ENCODE measurements at places on chromosomes 7 and 10.
A peak's percentile ranks its signal among the peaks of the same experiment; 100 is the strongest.

- DNase-seq, result no peak
Measured at GRCh38 chr7:19930051-19930450, 156.6 kb upstream of the TMEM196 start.

DNA sequence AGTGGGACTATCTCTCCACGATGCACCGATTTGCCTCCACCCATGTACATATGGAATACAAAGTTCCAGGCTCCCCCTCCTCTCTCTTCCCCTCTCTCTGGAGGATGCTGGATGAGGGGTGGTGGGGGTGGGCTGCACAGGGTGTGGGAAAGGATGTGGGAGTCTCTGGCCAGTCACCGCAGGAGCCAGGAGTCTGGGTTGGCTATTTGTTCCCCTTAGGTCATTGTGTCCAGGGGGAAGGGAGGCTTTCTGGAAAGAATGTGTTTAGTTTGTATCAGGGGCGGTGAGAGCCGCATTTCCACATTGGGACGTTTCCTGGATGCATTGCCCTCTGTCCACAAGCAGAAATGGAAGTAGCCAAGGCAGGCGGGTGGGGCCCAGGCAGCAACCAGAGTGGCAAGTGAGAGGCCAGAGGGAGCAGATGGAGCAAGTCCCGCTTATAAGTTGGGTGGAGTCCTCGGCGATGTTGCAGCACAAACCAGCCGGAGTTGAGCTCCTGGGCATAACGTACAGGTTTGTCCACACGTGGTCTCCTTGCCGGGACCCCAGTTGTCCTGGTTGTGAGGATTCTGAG, 63.3 kb downstream of the ZNF777 start:
- no peak for DNase-seq

DNA sequence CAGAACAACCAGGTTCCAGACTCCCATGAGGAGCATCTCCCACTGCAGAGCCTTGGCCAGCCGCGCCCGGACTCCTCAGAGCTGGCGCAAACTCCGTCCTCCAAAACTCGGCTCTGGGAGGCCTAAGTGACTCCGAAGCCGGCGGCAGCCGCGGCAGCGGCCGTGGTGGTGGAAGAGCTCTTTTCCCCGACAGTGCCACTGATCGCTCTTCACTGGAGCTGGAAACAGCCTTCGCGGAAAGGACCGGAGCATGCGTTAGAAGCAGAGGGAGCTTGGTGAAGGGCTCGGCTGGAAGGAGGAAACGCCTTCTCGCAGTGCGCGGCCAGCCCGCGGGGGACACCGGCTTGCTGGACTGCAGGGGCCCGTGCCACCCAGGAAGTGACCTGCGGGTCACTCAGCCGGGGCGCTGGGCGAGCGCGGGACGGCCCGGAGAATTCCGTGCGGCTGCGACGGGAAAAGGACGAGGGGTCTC, 5.0 kb upstream of the HOXA13 start:
- no peak for DNase-seq

DNA sequence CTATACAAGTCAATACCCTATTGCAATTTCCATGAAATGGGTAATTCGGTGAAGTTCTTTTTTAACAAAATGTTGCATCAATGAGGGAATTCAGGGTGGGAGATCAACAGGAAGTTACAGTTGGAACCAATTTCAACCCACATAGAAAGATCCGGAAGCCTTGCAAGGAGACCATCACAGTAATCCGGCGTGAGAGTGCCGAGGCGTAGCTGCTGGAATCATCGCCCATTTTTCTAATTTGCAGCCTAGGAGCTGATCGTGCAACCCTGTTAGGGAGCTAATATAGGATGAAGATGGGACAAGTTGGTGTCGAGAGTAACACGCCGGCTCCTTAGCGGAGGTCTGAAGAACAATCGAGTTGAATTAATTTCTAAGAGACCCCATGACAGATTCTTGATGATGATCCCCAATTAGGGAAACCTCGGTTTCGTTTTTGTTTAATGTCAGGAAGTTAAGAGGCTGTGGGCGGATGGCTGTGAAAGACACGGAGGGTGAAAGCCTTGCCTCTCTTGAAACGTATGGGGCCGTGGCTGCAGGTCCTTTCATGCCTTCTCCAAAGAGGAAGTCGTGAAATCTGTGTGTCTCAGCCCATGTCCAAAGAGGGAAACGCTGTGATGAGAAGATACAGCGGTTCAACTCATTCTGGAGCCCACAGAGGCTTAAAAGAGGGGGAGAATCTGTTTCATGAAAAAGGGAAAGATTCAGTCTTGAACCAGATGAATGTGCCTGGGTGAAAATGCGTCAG, 51.2 kb upstream of the CARD11 start:
- DNase-seq, result no peak

DNA sequence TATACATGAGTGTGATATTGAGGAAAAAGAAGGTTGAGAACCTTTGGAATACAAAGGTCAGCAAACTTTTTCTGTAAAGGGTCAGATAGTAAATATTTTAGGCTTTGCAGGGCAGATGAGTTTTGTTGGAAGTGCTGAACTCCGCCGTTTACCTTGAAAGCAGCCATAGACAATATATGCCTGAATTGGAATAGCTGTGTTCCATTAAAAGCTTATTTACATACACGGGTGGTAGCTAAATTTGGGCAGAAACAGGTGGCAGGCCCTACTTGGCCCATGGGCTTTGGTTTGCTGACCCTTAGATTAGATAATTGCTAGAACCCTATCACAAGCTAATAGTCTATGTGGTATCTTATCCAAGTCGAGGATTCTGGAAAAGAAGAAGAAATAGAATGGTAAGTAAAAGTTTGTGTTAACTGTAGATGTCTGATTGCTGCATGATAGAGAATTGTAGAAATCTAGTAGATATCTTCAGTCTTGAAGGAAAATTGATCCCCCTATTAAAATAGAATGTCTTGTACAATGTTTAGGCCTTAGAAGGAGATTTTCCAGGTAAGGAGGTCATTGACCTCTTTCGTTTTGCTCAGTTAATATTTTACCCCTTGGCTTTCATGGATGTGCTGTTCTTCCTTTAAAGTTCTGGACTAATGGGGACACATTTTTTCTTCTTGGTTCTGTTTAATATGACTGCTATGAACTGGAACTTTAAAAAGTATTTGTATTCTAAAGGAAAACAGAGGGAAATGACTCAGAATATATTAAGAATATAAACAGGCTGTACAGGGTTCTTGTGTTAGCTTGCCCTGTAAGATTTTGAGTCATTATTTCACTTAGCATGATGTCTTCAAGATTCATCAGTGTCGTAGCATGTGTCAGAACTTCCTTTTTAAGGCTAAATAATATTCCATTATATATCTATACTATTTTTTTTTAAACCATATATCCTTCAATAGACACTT, 8.0 kb downstream of the RBM33 start:
- no peak for DNase-seq

DNA sequence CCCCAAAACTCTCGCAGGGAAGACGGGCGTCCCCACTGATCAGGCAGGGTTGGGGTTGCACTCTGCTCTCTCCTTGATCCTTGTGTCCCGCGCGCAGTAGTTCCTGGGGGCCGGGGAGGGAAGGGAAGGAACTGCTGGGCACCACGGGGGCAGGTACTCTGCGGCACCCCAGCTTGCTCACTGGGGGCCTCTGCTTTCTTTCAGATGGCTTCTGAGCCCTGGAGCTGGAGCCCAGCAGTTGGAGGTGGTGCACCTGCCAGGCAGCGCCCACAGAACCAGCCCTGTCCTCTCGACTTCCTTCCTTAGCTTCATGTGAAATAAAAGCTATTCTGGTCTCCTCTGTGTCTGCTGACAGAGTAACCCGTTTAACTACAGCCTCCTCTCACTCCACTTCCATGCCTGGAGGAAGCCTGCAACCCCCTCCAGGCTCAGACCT, 12.2 kb downstream of the PLAC9 start:
- no peak for DNase-seq

- DNase-seq, result no peak
Measured at GRCh38 chr7:33591490-33591889, 313.8 kb upstream of the BMPER start.

DNA sequence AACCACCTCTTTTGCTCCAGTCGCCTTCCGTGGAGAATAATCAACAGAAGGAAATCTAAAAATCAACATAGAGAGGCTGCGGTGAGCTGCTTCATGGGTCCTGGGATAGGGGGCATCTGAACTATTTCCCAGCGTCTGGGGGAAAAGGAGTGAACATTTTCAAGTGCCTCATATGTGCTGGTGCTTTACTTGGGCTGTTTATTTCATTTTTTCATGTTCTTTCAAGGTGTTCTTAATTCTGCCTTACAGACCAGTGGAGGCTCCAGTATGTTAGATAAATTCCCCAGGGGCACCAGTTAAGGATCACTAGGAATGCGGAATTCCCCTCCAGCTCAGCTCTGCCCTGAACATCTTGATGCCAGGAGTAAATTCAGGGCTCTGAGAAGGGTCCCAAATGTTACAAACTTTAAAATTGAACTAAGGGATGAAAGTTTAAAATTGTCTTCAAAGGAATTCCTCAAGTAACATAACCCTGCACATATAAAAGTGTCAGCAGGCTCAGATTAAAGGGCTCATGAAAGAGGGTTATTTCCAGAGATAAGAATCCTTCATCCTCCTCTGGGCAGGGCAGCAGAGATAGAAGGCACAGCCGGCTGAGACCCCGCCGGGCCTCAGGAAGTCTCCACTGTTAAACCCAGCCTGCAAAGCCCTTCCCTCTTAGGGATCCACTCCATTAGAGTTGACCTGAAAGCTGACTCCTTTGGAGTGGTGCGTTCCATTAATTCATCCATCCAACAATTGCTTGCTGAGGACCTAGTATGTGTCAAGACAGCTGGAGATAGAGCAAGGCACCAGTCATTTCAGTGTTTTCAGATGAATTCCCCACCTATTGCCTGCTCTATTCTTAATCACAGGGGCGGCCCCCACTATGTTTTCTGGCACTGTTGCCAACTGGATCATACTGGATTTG, 345.8 kb downstream of the KCNMA1 start:
- no peak for DNase-seq

- no peak for DNase-seq
Measured at GRCh38 chr10:102396730-102397151, 1.2 kb downstream of the NFKB2 start.

DNA sequence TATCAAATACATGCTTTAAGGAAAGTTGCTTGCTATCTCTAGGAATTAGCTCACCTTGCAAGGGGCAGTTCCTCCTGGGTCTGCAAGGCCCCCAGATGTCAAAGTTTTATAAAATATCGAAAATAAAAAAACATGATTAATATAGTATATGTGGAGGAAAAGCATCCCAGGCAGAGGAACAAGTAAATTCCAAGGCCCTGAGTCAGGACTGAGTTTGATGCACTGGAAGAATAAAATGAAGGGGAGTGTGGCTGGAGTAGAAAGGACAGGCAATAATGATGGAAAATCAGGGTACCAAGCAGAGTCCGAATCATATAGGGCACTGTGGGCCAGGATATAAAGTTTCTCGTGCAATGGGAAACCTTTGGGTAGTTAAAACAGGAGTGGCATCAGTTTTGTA, 112.4 kb upstream of the EEPD1 start:
- DNase-seq, result no peak

GRCh38 chr7:74104702-74105101, 21.1 kb downstream of the LIMK1 start:
- no peak for DNase-seq

- peak; percentile 39 for DNase-seq
Measured at GRCh38 chr10:69089638-69090599, 2.0 kb downstream of the SRGN start.

DNA sequence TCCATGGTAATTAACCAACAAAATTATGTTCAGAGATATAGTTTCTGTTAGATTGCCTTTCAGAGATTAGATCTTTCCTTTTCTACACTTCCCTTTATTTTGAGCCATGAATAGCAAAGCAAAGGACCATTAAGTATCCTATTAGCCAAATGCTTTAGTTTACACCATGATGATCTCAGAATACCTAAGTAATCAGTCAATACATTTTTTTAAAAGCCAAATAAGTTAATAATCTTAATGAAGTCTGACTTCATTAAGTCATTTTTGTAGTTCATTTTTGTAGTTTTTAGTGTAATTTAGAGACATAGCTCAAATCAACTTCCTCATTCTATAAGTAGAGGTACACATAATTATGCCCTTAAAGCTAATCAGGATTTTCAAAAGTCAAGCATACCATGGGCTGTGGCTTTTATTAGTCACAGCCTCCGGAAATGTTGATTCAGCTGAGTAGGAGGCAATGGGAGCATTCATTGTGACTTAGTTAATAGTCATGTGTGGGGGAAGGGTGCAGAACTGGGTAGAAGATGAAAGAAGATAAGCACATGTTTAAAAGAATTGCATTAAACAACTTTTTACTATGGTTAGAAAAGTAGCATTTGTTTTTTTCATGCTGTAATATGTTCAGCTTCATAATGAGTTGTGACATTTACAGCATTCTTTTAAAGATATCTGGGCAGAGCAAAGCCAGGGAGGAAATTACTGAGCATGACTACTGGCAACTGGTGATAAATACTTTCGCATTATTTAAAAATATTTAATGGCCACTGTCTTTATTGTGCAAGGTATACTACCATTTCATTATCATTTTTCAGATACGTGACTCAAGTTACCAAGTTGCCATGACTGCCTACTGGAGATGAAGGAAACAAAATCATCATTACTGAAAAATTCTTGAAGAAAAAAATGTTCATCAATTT, 57.3 kb upstream of the CCDC71L start:
- DNase-seq, result no peak

GRCh38 chr7:110856704-110857103, 234.2 kb upstream of the LRRN3 start:
- DNase-seq, result no peak

DNA sequence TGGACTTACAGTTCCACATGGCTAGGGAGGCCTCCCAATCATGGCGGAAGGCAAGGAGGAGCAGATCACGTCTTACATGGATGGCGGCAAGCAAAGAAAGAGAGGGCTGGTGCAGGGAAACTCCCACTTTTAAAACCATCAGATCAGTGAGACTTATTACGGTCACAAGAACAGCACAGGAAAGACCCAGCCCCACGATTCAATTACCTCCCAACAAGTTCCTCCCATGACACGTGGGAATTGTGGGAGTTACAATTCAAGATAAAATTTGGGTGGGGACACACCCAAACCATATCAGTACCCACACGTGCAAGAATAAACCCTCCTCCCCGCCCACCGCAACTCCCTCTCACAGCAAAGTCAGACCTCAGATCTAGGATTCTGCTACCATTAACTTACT, 4.5 kb upstream of the AIFM2 start:
- DNase-seq, result peak; percentile 73

DNA sequence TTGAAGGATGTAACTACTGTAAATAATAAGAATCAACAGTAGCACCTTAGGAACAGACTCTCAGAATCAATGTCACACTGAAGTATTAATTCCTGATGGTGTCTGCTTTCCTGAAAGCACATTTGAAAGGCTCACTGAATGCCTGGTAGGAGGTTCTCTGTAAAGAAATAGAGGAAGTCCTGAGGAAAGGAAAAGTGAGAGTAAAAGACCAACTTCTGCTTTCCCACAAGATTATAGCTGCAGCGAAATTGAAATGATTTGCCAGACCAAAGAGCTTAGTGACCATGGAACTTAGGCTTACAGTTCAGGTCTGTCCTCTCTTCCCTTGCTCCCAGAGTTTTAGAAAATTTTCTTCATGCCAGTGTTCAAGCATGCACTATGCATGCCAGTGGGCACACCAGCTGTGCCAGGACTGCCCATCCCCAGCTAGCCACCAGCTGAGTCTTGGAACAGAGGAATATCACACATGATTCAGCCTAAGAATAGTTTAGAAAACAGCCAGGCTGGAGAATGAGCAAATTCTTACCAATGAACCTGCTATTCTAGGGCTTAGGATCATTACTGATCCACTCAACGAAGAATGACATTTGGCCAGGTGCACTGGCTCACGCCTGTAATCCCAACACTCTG, 123.2 kb downstream of the HERPUD2 start:
- no peak for DNase-seq

GRCh38 chr10:25694206-25694933, 239.7 kb upstream of the MYO3A start:
- no peak for DNase-seq

- no peak for DNase-seq
Measured at GRCh38 chr10:110239892-110240291, 32.5 kb downstream of the MXI1 start.

All from hematopoietic multipotent progenitor cell treated with erythropoietin and hydrocortisone succinate and interleukin-3 and kit ligand, for 15 days (in vitro differentiated cells).